ENCODE measurements at places on chromosomes 12 and 14. TPM values are rescaled to one million over a fixed set of nuclear protein-coding genes. Genes with fewer than 3 reads are reported as not detected.

- H3K27me3 ChIP-seq: peaks cover 97% of the 10 kb centered on the region
- H3K4me3 ChIP-seq: no peak overlapping the region
- H3K36me3 ChIP-seq: no peaks in the 10 kb centered on the region
- no peak overlapping the region for H3K27ac ChIP-seq
- peaks cover 57% of the 10 kb centered on the region for H3K4me1 ChIP-seq
Measured at GRCh38 chr14:28762303-28762954, 4.2 kb upstream of the FOXG1 start.

DNA sequence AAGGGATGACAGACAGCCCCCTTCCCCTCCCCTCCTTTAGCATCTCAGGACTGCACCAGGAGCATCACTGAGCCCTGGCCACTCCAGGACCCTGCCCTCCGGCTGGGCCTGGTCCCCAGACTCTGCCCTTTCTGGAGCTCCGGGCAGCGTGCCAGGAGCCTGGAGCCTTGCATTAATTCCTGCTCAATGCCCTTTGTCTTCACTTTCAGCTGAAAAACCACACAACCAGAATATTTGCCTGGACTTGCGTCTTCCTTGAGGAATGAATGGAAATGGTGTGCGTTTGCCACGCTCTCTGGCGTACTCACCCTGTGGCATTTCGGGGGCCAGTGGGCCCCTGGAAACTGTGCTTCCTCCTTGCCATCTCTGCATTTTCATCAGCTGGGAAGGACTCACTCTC is 8.5 kb upstream of the RFLNA start:
- no peak overlapping the region for H3K27ac ChIP-seq
- no peak for DNase-seq
- peaks cover 8% of the 10 kb centered on the region for H3K4me1 ChIP-seq
- no peak overlapping the region for H3K4me3 ChIP-seq
- H3K27me3 ChIP-seq: peaks cover 32% of the 10 kb centered on the region

The NXPH4 gene
- total RNA-seq: 4.9 TPM

The USP5 gene
- 158 TPM for total RNA-seq

The TSPAN11 gene
- total RNA-seq: 6.1 TPM
